Activated naive CD4-positive, alpha-beta T cell treated with anti-CD3 and anti-CD28 coated beads, Interleukin-2, amount 50 U/mL, for 72 hours (primary cell): ENCODE measurements at places on chromosomes 3 and 15.

DNA sequence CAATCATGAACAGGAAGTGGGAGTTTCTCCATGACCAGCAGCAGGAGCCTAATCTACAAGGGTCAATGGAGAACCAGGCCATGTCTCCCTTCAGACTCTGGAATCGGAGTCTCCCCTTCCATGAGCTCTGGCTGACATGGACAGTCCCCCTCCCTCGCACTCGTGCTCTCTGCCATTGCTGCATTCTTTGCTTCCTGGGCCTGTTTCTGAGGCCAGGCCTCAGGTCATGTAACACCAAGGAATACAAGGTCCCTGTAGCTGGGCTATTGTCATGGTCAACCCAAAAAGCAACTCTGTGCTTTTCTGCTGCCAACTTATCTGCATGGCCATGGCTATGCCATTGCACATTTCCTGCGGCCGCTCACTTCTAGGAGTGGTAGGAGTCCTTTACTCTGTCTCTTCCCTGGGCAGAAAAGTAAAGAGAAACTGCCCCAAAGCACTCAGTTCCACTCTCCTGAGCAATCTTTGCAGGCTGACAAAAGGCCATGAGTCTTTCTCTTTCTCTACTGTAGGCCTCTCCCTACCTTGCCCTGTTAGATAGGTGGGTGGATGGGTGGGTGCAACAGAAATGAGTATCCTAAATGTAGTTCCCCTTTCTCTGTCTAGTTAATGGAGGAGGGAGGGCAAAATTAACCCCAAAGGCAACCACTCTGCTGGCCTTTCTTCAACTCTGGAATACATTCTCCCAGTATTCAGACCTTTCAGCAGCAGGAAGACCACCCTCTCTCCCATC is 40.8 kb upstream of the PROK2 start:
- DNase-seq = no peak

DNA sequence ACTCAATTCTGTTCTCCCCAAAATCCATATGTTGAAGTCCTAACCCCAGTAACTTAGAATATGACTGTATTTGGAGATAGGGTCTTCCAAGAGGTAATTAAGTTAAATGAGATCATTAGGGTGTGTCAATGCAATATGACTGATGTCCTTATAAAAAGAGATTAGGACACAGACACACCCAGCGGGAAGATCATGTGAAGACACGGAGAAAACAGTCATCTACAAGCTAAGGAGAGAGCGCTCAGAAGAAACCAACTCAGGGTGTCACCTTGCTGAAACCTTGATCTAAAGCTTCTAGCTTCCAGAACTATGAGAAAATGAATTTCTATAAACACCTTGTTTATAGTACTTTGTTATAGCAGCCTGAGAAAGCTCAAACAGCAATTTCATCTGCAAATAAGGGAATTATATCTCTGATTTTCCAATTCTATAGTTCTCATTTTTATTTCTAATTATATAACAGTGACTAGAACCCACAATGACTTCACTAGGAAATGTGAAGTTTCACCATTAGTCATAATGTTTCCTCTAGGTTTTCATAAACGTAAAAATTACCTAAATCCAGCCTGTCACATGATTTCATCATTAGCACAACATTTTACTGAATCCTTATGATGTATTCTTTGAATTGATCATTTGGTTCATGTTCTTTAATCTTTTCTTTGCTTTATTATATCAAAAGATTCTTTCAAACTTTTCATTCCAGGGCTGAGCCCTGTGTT is 459.1 kb upstream of the MDFIC2 start:
- DNase-seq = no peak

GRCh38 chr3:133474817-133475216 is 75.0 kb downstream of the BFSP2 start:
- no peak for DNase-seq

DNA sequence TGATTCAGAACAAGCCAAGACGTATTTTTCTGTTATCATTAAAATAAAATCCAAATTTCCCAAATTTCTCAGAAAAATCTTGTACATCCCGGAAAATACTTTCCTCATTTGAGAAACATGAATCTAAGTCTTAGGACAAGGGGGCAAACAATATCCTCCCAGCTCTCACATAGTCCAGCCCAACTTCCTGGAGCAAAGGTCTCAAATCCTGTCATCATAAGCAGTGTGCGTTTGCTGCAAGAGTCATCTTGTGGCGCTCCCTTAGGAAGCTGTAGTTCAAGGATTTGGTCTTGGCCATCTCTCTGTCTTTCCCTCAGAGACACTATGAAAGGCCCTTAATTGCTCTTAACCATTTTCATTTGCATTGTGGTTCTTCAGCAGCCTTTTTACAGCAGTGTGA is 57.5 kb upstream of the GSK3B start:
- DNase-seq = no peak

- DNase-seq = no peak
These were observed 37.1 kb upstream of the IL12A start for GRCh38 chr3:159951540-159951939.

GRCh38 chr15:85302271-85302670 is 78.1 kb upstream of the AKAP13 start:
- no peak for DNase-seq

GRCh38 chr15:51782357-51782896 is 31.0 kb downstream of the TMOD2 start:
- DNase-seq = no peak

GRCh38 chr3:180881065-180881801 is 31.2 kb upstream of the FXR1 start:
- DNase-seq = no peak

GRCh38 chr3:151330899-151331298 is 1.6 kb upstream of the P2RY13 start:
- DNase-seq = no peak

- DNase-seq = peak; percentile 45
These were observed 1.7 kb upstream of the SLC2A2 start for GRCh38 chr3:171028025-171028778.

GRCh38 chr15:39939487-39940452 is 5.9 kb downstream of the EIF2AK4 start:
- no peak for DNase-seq

DNA sequence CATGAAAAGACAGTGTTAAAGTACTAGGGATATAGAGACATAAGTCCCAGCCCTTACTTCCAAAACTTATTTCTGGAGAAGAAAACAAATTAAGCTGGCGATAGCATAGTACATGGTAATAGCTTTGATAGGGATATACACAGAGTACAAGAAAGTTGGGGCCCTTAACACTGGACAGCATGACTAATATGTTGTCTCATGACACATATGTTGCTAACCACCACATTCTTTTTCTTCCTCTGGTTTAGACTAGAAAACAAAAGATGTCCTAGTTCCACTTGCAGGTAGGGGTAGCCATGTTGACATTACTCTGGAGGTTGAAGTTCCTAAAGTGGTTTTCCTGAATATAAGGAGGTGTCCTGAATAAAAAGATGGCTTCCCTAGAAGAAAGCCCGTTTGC is 75.3 kb downstream of the RFX7 start:
- DNase-seq = no peak

DNA sequence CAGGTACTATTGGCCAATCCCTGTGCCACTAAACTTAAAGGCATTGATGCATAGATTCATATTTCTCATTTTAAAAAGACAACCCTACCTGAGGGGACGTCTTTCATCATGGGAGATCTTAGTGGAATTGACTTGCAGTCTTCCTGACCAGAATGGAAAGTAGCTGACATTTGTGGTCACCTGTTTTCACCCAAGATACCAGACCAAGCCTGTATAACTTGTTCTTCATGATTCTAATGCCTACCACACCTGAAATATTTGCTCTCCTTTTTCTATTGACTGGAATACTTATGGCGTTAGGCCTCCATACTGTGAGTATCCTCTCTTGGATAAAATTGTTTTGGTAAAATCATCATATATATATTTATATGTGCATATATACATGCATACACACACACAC is 54.7 kb upstream of the XCR1 start:
- no peak for DNase-seq

DNA sequence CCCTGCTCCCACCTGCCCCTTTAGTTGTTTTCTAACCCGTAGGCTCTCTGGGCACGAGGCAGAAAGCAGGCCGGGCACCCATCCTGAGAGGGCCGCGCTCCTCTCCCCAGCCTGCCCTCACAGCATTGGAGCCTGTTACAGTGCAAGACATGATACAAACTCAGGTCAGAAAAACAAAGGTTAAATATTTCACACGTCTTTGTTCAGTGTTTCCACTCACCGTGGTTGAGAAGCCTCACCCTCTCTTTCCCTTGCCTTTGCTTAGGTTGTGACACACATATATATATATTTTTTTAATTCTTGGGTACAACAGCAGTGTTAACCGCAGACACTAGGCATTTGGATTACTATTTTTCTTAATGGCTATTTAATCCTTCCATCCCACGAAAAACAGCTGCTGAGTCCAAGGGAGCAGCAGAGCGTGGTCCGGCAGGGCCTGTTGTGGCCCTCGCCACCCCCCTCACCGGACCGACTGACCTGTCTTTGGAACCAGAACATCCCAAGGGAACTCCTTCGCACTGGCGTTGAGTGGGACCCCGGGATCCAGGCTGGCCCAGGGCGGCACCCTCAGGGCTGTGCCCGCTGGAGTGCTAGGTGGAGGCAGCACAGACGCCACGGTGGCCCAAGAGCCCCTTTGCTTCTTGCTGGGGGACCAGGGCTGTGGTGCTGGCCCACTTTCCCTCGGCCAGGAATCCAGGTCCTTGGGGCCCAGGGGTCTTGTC is 48.5 kb downstream of the PGPEP1L start:
- no peak for DNase-seq

GRCh38 chr3:4596612-4597011 is 103.5 kb downstream of the ITPR1 start:
- no peak for DNase-seq

DNA sequence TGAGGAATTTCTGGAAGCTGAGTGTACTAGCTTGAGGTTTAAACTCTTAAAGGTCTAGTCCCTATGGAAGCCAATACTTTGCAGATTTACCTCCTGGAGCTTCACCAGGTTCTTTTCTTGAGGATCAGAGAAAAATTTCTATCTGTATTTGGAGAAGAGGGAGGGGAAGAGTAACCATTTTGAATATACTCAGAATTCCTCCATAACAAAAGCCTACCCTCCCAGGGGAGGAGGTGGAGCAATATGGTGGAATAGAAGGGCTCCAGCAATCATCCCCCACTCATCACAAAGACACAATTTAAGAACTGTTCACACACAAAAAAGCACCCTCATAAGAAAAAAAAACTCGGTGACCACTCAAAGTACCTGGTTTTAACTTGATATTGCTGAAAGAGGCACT is 36.0 kb upstream of the PEX5L start:
- no peak for DNase-seq
